ENCODE measurements at places on chromosomes 1 and 21.

- DNase-seq, result no peak
Observed at GRCh38 chr1:45191418-45191783, 15.0 kb downstream of the ZSWIM5 start.

GRCh38 chr1:229192853-229193252, 78.1 kb upstream of the RAB4A start:
- DNase-seq, result no peak

DNA sequence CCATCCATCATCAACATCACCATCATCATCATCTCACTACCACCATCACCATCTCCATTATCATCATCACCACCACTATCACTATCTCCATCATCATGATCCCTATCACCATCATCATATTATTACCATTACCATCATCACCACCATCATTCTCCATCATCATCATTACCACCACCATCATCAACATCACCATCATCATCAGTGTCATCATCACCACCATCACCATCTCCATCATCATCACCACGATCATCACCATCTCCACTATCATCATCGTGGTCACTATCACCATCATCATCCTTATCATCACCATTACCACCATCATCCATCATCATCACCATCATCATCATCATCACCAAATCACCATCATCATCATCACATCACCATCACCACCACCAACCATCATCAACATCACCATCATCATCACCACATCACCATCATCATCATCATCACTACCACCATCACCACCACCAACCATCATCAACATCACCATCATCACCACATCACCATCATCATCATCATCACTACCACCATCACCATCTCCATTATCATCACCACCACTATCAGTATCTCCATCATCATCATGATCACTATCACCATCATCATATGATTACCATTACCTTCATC, 202.1 kb upstream of the VAMP3 start:
- no peak for DNase-seq

GRCh38 chr1:185144233-185144632, 12.5 kb downstream of the TRMT1L start:
- no peak for DNase-seq

DNA sequence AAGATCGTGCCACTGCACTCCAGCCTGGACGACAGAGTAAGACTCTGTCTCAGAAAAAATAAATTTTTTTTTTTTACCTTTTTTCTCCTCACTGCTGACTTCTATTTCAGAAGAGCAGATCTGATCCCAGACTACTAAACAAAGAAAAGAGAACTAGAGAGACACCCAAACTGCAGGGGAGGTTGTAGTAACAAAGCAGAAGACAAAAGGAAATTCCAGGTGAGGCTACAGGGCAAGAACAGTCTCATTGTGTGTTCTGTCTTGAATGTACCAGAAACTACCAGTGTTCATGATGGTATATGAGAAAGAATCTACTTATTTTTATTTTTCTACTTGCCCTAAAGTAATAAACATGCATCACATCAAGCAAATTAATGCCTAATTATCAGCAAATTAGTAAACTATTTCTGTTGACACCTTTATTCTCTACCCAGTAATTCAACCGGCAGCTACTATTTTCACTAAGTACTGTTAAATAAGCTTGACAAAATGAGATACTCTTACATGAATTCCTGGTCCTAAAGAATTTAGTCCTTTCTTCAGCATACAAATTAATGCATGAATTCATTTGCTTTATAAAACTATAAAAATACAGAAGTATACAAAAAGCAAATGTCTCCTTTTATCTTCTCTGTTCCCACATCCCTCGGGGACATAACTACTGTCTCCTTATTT, 40.6 kb downstream of the ARID4B start:
- DNase-seq, result no peak

DNA sequence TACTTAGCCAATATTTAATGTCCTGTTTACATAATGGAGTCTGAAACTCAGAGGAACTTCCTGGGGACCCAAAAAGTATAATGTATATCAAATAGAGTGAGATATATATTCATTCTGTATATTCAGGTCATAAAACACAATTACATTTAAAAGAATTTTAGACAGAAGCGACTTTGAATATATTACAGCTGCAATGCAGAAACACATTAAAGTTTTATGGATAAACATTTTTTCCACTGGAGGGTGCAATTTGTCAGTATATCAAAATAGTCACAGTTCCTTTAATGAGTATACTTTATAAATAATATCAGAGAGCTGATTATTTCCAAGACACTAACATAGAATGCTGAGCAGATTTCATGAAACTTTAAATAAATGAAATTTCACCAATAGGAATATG, 43.9 kb upstream of the CRB1 start:
- DNase-seq, result no peak

DNA sequence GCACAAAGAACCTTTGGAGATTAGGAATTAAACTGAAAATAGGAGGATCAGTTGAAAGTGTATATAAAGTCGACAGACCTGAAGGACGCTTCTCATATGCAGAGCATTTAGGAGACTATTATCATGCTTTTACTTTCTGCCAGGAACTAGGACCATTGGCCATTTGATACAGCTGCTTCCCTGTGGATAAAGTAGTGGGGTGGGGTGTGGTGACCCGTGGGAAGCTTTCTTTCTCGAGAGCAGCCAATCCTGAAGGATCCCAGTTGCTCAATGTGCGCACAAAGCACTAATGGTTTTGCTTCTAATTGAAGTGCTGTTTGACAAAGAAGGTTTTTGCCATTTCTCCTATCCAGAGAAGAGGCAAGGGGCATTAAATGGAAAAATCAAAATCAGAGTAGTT, 14.9 kb upstream of the CD55 start:
- DNase-seq, result no peak

DNA sequence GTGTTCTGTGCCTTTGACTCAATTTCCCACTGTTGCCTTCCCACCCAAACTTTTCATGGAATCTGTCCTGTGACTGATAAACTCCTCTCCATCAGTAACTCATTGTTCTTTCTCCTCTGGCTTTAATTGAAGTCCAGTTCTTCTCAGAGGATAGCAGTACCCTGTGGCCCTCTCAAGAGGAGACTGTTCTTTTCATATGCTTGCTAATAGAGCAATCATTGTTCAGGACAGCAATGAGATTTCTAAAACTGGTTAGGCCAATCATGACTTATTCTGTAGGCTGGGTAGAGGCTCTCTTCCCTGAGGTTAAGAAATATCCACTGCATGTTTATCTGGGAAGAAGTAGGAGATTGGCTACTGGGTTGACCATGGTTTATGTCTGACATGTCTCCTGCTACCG, 98.8 kb downstream of the CHD1L start:
- DNase-seq, result no peak

DNA sequence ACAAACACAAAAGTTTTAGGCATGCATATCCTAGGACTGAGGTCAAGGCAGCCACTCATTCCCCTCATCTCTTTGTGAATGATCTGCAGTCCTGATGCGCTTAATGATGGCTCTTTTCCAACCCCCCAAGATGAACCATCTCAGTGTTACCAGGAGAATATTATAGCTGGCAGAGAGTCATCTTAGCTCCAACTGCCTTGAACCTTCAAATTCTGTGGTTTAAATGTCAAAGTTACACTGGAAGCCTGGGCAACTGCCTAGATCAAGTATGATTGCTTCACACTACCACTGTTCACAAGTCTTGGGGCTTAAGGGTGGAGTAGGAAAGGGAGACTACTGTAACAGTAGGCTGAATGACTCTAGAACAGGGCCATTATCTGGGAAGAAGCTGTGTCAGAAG, 8.0 kb upstream of the MYBPHL start:
- DNase-seq, result no peak

DNA sequence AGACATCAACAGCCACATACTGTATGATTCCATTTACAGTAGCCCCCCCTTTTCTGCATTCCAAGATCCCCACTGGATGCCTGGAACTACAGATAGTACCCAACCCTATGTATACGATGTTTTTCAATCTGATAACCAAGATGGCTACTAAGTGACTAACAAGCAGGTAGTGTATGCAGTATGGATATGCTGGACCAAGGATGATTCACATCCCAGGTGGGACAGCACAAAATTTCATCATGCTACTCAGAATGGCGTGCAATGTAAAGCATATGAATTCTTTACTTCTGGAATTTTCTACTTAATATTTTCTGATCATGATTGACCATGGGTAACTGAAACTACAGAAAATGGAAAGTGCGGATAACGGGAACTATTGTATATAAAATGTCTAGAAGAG, 30.0 kb upstream of the MRPS6 start:
- no peak for DNase-seq

DNA sequence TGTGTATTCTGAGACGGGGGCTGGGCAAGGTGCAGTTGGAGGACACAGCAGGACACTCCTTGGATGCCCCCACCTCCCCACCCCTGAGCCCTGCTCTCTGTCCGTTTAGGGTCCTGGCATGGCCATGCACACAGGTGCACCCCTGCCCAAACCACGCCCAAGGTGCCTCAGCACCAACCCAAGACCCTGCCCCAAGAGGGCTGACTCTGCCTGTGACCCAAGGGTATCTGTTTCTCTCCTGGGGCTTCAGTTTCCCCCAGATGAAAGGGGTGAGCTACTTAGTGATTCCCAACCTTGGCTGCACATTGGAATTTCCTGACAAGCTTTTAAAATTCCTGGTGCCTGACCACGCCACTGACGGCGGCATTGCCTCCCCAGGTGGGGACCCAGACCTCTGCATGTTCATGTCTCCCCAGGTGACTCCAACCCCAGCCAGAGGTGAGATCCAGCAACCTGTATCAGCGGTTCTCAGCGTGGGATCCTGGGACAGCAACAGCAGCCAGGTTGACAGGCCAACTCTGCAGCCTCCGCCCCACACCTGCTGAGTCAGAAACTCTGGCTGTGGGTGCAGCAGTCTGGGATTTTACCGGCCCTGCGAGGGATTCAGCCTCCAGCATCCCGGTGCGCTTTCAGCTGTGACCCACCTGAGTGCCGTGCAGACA, 483.4 kb downstream of the NPHP4 start:
- DNase-seq, result no peak

DNA sequence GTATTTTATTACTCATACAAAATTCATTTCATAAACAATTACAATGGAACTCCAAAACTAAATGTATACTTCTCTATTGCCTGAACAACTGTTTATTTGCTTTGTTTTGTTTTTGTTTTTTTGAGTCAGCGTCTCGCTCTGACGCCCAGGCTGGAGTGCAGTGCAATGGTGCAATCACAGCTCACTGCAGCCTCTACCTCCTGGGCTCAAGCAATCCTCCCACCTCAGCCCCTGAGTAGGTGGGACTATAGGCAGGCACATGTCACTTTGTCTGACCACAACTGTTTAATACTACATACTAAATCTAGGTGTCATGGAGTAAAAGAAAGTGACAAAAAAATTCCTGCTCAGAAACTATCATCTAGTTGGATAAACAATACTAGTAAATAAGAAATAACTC, 49.3 kb downstream of the RAB3GAP2 start:
- DNase-seq, result no peak

DNA sequence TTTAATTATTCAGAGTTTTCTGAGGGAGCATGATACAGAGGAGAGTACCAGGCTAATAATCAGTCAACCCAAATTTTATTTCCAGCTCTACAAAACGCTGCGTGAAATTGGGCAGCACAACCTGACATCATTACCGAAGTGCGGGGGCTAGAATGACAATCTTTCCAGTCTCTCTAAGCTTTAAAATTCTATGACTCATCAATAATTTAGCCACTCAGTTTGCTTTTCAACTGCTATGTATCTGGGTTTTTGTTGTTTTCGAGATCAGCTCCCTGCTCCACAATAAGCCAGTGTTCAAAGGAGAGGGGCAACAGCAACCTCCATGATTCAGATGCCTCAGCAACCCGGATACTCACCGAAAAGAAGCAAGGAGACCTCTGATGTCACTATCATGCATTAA, 13.9 kb downstream of the SORT1 start:
- no peak for DNase-seq

Measured in stimulated activated CD4-positive, alpha-beta T cell treated with anti-CD3 and anti-CD28 coated beads, Interleukin-1b, Interleukin-23, amount 100 ng/mL, for 24 hours (primary cell).